Non-pigmented ciliary epithelial cell (primary cell): ENCODE measurements at places on chromosomes 13 and 19.

- no peak for DNase-seq
Measured at GRCh38 chr19:814152-815078, 7.3 kb downstream of the PLPPR3 start.

DNA sequence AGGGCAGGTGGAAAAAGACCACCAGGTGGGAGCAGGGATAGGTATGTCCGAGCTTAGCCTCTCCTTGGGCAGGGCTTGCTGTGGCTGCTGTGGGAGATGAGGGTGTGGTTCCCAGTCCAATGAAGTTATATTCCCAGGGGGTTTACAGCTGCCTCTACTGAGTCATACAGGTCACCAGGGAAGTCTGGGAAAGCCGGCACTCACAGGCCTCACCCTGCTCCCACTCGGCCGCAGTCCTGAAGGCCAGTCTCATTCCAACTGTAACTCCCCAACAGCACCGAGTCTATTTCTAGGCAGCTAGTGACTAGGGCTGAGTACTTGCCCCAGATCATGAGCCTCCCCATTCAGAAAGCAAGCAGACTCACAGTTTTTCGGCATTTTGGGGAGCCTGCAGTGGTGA is 77.1 kb downstream of the FNDC3A start:
- DNase-seq, result no peak

GRCh38 chr19:49368711-49369358 is 5.2 kb downstream of the DKKL1 start:
- DNase-seq, result no peak

DNA sequence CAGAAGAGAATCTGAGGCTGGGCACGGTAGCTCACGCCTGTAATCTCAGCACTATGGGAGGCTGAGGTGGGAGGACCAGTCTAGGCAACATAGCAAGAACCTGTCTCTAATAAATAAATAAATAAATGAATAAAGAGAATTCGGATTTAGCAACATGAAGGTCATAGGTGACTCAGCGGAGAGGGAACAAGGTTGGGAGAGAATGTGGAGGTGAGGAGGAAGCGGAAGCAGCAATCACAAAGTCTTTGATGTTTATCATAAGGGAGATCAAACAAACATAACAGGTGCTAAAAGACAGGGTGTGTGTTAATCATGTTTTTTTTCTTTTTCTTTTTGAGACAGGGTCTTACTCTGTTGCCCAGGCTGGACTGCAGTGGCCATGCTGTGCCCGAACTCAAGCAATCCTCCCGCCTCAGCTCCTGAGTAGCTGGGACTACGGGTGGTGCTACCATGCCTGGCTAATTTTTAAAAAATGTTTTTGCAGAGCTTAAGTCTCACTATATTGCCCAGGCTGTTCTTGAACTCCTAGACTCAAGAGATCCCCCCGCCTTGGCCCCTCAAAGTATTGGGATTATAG is 16.3 kb downstream of the PBX4 start:
- no peak for DNase-seq

GRCh38 chr13:112894423-112894672 is 74.7 kb upstream of the MCF2L start:
- no peak for DNase-seq

DNA sequence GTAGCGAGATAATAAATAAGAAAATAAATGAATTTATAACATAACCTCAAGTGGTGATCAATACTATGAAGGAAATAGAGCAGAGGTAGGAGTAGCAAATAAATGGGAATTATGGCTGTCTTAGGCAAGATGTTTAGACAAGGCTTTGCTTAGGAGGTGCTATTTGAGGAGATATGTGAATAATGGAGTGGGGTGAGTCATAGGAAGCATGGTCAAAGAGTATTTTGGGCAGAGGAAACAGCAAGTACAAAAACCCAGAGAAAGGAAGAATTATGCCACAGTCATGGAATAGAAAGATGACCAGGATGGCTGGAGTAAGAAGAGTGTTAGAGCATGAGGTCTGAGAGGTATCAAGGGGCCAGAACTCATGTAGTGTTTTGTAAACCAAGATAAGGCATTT is 33.6 kb upstream of the LPAR6 start:
- peak; percentile 45 for DNase-seq
